ENCODE measurements at places on chromosomes 5 and 9. TPM values are rescaled to one million over a fixed set of nuclear protein-coding genes. Genes with fewer than 3 reads are reported as not detected.

PIK3R1 gene
- 49.4 TPM for total RNA-seq

ENC1 gene
- 302 TPM for total RNA-seq

IL13 gene
- not detected for total RNA-seq

FRMPD1 gene
- 38.1 TPM for total RNA-seq

CCNO gene
- total RNA-seq = not detected

PCDHAC1 gene
- 25.2 TPM for total RNA-seq

TRIM23 gene
- total RNA-seq = 17.6 TPM

TAF11L10 gene
- total RNA-seq = 0.83 TPM

Data from glutamatergic neuron (in vitro differentiated cells).